Activated CD8-positive, alpha-beta memory T cell treated with anti-CD3 and anti-CD28 coated beads for 1 hour (primary cell): ENCODE measurements at places on chromosomes 16 and 17.

- no peak for DNase-seq
These were observed 6.2 kb downstream of the LLGL2 start for GRCh38 chr17:75531721-75532072.

DNA sequence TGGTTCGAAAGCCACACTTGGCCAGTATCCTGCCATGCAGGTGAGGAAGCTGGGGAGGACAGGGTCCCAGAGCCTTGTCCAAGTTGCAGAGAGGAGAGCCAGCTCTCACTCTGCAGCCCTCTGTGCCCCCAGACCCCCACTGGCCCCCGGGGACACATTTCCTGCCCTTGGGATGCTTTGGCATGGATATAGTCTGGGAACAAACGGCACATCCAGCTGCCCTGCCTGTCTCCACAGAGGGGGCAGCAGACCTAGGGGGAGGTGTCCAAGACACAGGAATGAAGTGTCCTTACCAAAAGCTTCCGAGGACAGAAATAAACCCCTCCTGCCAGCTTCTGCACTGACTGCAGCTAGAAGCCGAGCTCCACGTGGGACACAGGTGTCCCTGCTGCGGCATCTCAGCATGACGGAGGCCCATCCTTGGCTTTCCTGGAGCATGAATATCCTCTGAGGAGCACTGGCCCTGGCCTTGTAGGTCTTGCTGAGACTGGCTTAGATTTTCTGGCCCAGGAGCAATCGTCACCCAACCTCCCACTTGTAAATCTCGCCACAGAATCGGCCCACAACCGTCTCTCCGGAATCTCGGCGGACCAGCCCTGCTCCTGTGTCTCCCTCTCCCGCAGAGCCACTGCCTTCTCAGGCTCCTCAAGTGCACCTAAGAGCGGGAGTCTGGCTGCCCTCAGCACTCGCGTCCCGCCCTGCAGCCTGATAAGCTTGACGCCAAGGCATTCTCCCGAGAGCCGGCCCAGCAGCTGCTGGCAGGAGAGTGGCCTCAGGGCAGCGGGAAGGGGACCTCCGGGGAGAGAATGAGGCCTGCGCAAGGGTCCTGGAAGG is 1.1 kb upstream of the CAPN15 start:
- no peak for DNase-seq

- no peak for DNase-seq
These were observed 83.0 kb downstream of the ABCC1 start for GRCh38 chr16:16032271-16032979.

DNA sequence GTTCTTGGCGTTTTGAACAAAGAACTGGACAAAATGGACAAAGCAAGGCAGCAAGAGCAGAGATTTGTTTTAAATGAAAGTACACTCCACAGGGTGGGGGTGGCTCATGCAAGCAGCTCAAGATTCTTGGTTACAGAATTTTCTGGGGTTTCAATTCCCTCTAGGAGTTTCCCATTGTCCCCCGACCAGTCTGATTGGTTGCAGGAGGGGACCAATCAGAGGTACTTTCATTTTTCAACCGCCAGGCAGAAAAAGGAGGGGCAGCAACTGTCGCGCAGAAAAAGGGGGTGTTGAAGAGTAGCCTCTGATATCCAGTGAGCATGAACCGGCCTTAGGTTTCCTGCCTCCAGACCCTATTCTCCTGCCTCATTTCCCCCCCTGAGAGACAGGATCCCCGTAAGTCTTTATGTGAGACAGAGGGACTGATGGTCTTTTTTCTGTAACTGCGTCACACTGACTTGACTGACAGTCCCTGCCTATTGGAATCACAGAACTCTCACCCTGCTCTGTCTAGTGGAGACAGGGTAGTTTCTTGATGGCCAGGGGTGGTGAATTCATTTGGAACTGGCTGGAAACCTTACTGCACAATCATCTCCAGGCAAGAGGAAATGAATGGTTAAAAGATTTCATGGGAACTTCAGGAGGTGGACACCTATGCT is 59.4 kb upstream of the ALOX12 start:
- DNase-seq, result no peak

DNA sequence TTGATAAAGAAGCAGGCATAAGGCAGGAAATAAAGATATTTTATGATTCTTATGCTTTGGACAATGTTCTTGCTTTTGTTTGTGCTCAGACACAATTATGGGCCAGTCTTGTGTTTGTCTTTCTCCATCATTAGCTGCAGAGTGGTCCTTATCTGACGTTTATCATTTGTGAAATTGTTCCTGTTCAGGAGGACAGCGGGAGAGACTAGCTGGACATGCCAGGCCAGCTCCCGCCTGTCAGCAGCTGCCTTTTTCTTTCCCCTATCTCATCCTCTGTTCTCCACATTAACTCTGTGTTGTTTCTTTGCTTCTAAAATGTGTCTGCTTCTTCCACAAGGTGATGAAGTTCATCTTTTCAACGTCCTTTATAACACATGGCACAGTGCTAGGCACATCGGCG is 333.5 kb downstream of the NPIPA8 start:
- no peak for DNase-seq

- DNase-seq, result peak; percentile 66
These were observed at the start of gene PER1 for GRCh38 chr17:8152112-8152775. TSS of gene PER1 (minus strand) at chr17:8152404. CDS start at chr17:8150706, 1,698 bp downstream.

DNA sequence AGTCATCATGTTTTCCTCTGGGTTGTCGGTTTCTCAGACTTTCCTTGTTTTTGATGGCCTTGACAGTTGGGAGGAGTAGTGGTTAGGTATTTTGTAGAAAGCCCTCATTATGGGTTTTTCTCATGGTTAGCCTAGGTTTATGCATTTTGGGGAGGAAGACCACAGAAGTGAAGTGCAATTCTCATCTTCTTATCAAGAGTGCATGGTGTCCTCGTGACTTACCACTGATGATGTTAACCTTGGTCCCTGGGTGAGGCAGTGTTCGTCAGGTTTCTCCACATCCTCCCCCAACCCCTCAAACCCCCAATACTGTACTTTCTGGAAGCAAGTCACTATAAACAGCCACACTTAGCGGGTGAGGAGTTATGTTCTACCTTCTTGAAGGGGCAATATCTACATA is 42.3 kb downstream of the BPTF start:
- no peak for DNase-seq

- no peak for DNase-seq
These were observed 43.4 kb downstream of the IRX6 start for GRCh38 chr16:55367301-55367811.

DNA sequence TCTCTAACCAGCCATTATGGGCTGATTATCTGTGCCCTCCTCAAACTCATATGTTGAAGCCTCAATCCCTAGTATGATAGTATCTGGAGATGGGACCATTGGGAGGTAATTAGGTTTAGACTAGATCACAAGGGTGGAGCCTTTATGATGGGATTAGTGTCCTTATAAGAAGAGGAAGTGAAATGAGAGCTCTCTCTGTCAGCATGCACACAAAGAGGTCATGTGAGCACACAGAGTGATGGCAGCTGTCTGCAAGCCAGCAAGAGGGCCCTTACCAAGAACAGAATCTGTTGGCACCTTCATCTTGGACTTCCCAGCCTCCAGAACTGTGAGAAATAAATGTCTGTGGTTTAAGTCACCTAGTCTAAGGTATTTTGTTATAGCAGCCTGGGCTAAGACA is 101.9 kb downstream of the PCTP start:
- DNase-seq, result no peak

DNA sequence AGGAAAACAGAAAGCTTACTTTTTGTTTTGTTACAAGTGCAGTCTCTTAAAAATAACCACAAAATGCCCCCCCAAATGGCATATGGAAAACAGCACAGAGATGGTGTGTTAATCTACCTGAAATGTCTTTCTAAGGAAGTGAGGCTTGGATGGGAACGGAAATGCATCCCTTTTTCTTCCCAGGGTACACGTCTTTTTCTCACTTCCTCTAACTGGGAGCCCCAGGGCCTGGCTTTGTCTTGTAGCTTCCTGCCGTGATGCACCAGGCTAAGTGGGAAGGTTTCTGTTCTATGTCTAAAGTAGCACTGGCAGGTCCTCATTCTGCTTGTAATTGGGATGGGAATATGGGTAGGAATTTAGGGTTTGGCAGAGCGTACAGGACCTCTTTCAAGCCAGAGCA is 52.5 kb upstream of the CACNG3 start:
- no peak for DNase-seq

DNA sequence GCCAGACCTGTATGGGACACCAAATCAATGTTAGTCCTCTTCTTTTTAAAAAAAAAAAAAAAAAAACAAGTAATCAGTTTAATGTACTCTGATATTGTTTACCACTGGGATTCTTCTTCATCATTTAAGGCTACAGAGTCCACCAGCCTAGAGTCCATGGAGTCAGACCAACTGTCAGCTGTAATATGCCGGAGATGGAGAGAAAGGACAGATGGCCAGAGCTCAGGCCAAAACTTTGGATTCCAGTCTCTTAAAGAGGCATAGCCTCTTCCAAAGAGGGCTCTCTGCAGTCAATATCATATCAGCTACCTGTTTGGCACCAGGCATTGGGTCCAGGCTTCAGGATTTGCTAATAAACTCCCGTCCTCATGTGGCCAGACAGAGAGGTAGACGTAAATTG is 469.6 kb upstream of the HSBP1 start:
- no peak for DNase-seq

GRCh38 chr16:2720064-2720457 is at the start of gene PRSS27:
TSS of gene PRSS27 (minus strand) at chr16:2720224. CDS start at chr16:2720160, 64 bp downstream.
- DNase-seq, result no peak

GRCh38 chr16:55406651-55407050 is 72.3 kb upstream of the MMP2 start:
- no peak for DNase-seq

GRCh38 chr17:68011199-68011665 is 15.0 kb upstream of the C17orf58 start:
- no peak for DNase-seq

- DNase-seq, result no peak
These were observed 2.7 kb upstream of the ZC3H7A start for GRCh38 chr16:11799509-11800381.

DNA sequence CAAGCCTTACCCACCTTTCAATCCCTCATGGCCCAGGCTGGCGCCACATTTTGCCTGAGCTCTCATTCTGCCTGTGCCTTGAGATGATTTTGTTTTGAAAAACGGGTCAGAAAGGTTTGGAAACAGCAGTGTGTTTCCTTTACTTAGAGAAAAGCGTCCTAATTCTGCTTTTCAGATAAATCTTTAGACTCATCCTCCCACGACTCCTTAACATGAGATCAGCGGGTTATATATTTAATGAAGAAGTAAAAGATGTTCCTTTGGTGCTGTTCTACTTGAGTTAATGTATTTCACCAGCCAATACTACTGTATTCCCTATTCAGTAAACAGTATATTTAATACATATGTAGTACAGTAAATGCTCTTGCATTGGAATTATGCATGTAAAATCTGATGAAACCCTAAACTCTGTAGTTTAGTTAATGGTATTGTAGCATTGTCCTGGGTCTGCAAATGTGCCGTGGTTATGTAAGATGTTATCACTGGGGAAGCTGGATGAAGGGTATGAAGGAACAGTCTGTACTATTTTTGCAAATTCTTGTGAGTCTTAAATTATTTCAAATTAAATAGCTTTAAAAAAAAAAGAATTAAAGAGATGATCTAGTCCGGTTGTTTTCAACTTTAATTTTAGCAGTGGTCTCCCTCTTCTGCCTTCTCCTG is 199.4 kb upstream of the CACNG5 start:
- no peak for DNase-seq

DNA sequence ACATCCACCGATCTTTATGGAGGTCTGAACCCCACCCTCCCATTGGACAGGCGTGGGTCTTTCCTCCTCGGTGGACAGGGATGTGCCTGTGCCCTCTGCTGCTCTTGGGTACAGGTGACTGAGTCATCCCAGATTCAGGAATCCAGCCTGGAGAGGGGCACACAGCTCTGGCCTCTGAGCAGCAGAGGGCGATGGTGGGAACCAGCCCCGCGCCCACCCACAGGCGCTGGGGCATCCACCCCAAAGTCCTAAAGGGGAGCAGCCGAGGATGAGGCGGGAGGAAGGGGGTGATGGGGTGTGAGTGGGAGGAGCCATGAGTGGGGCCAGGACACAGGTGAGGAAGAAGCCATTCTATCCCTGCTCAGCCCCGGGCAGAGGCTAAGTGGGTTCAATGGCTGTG is 35.0 kb downstream of the ENGASE start:
- DNase-seq, result no peak

DNA sequence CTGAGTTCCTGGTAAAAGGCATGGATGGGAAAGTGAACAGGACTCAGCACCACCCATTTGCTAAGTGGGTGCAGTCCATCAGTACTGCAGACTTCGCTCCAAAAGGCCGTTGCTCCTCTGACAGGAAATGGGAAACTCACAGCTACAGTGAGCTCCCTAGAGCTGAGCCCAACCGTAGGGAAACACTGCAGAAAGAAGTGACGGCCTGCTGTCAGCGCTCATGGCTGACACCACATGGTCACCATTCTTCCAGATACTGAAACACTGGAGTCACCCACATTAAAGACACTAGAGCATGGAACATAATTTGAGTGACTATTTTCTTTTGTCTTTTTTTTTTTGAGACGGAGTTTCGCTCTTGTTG is 31.9 kb downstream of the UBE2O start:
- no peak for DNase-seq

DNA sequence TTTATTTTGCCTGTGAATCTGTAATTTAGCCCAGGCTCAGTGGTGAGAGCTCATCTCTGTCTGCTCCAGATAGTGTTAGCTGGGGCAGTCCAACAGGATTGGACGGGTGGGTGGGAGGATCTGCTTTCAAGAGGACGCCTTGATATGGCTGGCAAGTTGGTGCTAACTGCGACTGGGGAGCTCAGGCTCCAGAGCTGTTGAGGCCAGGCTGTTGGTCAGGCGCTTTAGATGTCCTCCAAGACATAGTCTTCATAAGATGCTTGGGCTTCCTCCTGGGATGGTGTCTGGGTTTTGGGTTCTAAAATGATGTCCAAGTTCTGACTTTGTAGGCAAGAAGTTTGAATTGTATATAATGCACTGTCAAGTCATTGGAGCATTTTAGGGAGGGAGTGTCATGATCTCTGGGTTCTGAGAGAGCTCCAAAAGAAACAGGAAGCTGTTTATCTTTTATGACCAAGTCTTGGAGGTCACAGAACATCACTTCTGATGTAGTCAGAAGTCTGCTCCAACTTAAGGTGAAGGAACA is 12.8 kb upstream of the PCTP start:
- DNase-seq, result no peak

DNA sequence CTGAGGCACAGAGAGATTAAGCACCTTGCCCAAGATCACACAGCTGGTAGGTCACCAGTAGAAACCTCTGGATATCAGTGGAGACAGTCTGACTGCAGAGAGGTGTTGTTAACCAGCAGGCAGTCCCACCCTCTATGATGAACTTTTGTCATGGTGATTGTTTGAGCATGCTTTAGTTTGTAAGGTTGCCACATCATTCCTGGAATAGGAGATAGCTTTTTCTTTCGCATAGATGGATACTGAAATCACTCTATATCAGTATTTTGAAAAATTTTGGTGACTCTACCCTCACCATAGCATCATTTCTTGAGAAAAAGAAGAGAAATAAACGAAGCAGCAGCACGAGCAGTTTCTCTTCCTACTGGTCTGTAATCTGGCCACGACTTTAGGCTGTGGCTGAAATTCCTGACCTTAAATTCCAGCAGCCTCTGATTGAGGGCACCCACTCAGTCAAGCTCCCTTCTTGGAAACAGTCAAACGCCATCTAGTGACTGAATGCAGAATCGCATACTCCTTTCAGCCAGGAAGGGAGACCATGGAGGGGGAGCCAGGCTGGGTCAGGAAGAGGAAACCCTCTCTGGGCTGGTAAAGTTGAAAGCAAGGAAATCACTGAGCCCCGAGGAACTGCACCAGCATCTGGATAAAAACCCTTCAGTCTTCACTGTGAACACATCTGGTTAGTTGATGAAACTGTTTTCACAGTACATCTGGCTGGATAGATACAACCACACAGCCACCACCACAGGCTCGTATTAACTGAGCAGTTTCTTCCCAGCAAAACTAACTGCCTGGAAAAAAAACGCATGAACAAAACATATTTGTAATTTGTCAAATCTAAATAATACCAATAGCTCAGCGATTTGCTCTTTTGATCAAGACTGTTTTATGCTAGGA is 108.5 kb upstream of the XYLT1 start:
- DNase-seq, result peak; percentile 20
